ENCODE measurements at places on chromosomes 7 and 10.
A peak's percentile ranks its signal among the peaks of the same experiment; 100 is the strongest.

DNA sequence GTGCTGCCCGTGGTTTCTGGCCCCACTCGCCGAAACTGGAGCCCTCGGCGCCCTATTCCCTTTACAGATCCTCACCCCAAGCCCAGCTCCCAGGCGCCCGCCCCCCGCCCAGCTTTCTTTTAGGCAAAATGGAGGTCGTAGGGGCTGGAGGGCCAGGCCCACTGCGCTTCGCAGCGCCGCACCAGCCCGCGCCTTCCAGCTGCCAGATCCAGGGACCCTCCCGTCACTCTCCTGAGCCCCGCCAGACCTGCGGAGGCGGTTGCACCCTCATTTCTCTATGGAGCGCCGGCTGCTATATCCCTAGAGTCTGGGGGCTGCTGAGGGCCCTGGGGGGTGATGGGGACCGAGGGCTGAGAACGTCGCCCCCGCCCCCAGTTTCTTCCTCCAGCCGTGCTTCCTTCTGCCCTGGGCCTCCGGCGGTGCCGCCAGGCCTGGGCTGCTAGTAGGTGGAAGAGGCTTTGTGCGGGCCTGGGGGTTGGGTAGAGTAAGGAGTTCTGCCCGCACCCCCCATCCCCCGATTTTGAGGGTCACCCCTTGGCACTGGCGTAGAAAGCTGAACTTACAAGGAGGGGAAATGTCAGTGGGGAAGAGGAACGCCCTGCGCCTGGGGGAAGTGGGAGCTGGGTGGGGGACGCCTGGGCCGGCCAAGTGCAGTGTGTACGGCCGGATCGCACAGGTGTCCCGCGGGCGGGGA, 1.0 kb downstream of the GNB2 start:
- DNase-seq: peak; percentile 56

GRCh38 chr7:19116121-19117090, 1.0 kb downstream of the TWIST1 start:
- DNase-seq: no peak

GRCh38 chr7:15686295-15686956, at the start of gene MEOX2:
MEOX2 (minus strand) TSS chr7:15686683; CDS start chr7:15686402, 281 bp downstream.
- peak; percentile 9 for DNase-seq

- no peak for DNase-seq
These were observed 672.3 kb downstream of the TNS3 start for GRCh38 chr7:46909601-46910051.

- DNase-seq: no peak
These were observed 110.1 kb downstream of the CD36 start for GRCh38 chr7:80748363-80749042.

DNA sequence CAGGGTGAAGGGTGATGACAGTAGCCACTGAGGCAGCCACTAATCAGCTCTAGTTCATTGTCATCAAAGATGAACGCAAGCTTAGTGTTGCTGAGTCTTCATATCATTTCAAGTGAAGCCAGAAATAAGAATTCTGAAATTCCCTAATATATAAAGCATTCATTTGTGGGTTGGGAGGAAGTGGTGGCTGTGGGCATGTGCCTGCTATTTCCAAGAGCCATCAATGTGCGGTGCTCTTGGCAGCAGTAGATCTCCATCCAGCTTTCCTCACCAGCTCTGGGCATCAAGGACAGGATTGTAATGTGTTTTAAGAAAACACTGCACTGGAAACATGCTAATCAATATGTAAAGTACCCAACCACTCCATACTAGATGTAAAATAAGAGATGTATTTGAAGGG, 202.5 kb upstream of the AHR start:
- no peak for DNase-seq
